ENCODE measurements at places on chromosomes 4 and X.

- DNase-seq, result no peak
Measured at GRCh38 chr4:74466242-74466641, 21.3 kb downstream of the AREG start.

- no peak for DNase-seq
Measured at GRCh38 chr4:3293401-3294391, 875 bp downstream of the RGS12 start.

DNA sequence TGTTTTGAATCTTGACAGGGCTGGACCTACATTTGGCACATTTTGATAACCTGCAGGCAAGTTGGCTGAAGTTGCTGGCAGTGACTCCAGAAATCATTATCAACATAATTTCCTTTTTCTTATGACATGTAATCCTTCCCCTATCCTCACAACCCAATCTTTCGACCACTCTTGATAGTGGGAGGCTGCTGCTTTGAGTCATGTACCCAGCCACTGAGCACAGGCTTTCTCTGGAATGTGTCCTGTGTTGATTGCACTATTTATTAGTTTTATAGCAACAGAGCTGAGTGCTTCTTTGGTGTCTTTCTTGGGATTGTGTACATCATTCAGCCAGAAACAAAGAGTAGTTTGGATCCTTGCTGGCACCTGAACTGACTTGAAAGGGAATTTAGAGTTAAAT lies 183.1 kb upstream of the LEF1 start:
- DNase-seq, result peak; percentile 53

- DNase-seq, result no peak
Measured at GRCh38 chr4:169662206-169662605, 41.8 kb downstream of the CLCN3 start.

DNA sequence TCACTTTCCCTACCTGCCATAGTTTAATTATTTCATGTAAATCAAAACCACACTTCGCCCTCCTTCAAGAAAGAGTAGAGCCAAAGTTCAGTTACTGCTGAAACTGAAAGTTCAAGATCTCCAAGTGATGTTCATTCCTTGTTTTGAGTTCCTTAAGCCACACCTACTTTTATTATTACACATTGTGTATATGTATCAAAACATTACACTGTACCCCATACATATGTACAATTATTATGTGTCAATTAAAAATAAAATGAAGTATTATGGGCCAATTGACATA lies 892.3 kb upstream of the NDST4 start:
- no peak for DNase-seq

GRCh38 chr4:153822316-153822715 lies 33.4 kb upstream of the SFRP2 start:
- DNase-seq, result no peak

DNA sequence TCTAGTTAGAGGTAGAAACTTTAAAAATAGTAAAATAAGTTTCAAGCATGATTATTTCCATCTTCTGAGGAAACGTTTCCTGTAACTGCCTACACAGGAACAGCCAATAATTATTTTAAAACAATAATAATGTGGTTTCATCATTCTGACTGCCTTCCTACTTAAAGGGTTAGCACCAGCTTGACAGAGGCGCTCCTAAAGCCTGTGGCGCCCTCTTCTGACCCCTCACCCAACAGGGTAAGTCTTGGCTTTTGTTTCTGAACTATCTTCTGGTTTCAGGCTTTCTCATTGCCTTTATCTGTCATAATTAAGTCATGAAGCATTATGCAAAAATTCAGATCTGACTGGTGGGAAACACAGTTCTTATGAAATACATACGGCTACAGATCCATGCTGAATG lies 96.7 kb downstream of the ITM2A start:
- peak; percentile 84 for DNase-seq

GRCh38 chr4:169268951-169269760 lies 1.6 kb downstream of the SH3RF1 start:
- no peak for DNase-seq

DNA sequence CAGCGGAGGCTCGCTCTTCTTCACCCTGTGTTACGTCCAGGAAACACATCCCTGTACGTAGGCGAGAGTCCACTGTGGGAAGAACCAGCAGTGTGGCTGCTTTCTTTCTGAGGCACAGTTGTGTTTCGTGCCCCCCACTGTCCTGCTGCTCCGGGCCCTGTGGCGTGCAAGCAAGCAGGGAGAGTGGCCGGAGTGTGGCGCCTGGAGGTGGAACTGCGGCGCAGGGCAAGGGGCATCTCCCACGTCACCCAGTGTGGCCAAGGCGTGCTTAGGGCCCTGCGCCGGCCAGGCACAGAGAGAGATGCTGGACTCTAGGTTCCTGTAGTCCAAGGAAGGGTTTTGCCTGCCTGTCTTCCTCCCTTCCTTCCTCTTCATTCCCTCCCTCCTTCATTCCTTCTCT lies 13.3 kb upstream of the PSAPL1 start:
- no peak for DNase-seq

GRCh38 chr4:116332508-116332907 lies 752.9 kb downstream of the TRAM1L1 start:
- DNase-seq, result no peak

DNA sequence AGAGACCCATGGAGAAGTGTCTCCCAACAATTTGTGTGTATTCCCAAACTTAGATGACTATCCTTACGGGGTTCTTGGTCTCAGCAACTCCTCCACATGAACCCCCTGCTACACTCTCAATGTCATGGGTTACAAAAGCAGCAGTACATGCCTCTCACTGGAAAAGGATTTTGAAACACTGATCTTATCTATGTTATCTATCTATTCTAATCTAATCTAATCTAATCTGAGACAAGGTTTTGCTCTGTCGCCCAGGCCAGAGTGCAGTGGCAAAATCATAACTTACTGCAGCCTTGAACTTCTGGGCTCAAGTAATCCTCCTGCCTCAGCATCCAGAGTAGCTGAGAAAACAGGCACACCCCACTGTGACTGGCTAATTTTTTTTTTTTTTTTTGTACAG lies 19.3 kb downstream of the TSPAN5 start:
- DNase-seq, result no peak

GRCh38 chr4:87069037-87069742 lies 134.4 kb downstream of the AFF1 start:
- no peak for DNase-seq

GRCh38 chr4:1465173-1466033 lies 59.2 kb upstream of the NKX1-1 start:
- DNase-seq, result no peak

- DNase-seq, result peak; percentile 0
Measured at GRCh38 chr4:34644579-34645115, 1599.7 kb downstream of the ARAP2 start.

DNA sequence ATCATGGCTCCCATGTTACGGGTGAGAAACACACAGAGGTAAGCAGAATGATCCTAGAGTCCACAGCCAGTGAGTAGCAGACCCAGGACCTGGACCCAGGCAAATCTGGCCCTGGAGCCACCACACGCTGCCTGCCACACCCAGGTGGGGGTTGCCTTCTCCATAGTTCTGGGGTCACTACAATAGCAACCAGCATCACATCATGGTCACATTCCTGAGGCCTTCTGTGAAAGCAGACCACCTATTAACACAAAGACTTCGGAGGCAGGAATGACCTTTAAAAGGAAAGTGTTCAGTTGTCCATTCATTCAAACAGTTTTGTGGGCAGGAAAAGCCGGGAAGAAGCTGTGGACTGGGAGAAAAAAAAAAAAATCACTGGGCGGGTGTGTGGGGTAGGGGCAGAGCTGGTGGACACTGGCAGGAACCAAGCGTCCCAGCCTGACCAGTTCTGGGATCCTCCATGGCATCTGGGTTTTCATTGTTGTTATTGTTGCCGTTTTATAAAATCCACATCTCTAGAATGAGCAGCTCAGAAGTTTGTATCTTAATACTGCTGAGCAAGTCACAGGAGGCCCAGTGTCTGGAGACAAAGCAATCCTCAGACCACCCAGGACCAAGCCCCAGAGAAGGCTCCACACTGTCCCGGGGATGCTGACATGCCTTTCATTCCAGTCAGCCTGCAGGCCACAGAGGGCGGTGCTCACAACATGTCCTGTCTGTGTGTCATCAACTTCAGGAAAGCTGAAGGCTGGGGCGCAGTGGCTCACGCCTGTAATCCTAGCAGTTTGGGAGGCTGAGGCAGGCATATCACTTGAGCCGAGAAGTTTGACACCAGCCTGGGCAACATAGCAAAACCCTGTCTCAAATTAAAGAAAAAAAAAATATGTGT lies 67.0 kb downstream of the SEL1L3 start:
- DNase-seq, result no peak

- no peak for DNase-seq
Measured at GRCh38 chrX:115650449-115650848, 89.5 kb downstream of the PLS3 start.

GRCh38 chr4:144298519-144298918 lies 158.0 kb upstream of the GYPA start:
- no peak for DNase-seq

- DNase-seq, result no peak
Measured at GRCh38 chrX:119189595-119189994, 46.5 kb upstream of the PGRMC1 start.

DNA sequence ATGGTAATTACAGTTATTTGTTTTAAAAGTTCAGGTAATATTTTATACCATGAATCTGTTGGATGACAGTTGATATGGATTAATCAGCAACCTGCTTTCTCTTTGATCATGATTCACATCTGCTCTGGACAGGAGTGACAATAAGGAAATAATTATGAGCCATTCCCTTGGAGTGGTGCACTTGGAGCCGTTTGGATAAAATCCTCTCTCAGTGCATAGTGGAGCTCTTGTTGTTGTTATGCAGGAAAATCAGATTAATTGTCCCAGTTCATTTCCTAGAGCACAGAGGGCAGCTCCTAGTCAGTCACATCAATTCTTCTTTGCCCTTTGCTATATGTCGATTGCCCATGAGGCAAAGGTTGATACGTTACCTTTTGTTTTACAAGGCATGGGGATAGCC lies 668.3 kb upstream of the NR3C2 start:
- DNase-seq, result no peak

GRCh38 chrX:133254666-133255065 lies 36.5 kb upstream of the TFDP3 start:
- DNase-seq, result peak; percentile 22

GRCh38 chr4:20662851-20663250 lies 37.4 kb upstream of the PACRGL start:
- no peak for DNase-seq

GRCh38 chr4:175561696-175562095 lies 250.4 kb downstream of the GPM6A start:
- no peak for DNase-seq

GRCh38 chr4:89617317-89617716 lies 219.6 kb downstream of the SNCA start:
- DNase-seq, result no peak

GRCh38 chr4:41784191-41784979 lies 35.9 kb upstream of the PHOX2B start:
- no peak for DNase-seq

GRCh38 chrX:18410038-18410437 lies 15.4 kb upstream of the CDKL5 start:
- peak; percentile 31 for DNase-seq

- peak; percentile 34 for DNase-seq
Measured at GRCh38 chr4:168847771-168848502, 162.1 kb downstream of the CBR4 start.

DNA sequence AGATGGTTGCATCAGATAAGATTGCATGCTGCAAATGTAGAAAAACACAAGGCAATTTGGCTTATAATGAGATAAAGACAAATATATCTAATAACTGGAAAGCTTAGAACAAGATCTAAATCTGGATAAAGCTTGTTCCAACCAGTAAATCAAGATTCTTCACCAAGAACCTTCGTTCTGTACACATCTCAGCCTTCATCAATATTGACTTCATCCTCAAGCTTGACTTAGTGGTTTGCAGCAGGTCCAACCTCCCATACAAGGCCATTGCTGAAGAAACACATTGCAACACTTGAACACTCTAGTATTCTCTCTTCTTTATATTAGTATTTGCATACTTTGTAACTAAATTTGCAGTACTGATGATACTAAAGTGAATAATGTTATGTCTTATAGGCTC lies 407.6 kb downstream of the TLL1 start:
- no peak for DNase-seq

- DNase-seq, result no peak
Measured at GRCh38 chr4:74479009-74479408, 34.1 kb downstream of the AREG start.

- DNase-seq, result no peak
Measured at GRCh38 chr4:182862141-182862875, 54.9 kb downstream of the DCTD start.

- no peak for DNase-seq
Measured at GRCh38 chr4:14315129-14315528, 687.2 kb upstream of the CPEB2 start.

DNA sequence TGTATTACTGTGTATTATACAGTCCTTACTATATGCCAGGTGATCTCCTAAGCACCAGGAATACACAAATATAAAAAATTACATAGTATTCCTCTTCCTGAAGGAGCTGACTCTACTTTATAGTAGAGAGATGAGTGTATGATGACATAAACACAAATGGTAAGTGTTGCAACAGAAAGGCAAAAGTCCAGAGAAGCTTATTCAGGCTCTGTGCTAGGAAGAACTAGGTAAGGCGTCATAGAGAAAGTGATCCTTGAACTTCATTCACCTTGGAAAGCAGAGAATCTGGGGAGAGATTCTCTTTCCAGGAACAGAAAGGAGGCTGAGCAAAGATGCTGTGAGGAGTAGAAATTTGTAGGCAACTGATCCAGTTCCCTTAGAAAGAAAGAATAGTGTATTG lies 115.0 kb upstream of the KCNIP4 start:
- DNase-seq, result no peak

GRCh38 chr4:182103614-182104319 lies 139.4 kb upstream of the TENM3 start:
- no peak for DNase-seq

DNA sequence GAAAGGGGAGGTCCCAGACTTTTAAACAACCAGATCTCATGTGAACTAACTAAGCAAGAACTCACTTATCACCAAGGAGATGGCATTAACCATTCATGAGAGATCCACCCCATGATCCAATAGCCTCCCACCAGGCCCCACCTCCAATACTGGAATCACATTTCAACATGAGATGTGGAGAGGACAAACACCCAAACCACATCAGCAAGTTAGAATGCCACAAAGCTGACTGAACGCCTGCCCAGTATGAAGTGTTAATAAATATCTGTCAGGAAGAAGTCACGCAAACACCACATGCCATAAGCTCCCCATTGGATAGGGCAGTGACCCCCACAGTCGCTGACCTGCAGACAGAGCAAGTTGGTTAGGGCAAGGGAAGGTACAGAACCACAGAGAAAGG lies 14.3 kb downstream of the SLC10A6 start:
- no peak for DNase-seq

- no peak for DNase-seq
Measured at GRCh38 chr4:48556268-48556667, 66.2 kb downstream of the ZAR1 start.

GRCh38 chrX:98231003-98231402 lies 1347.3 kb downstream of the RPA4 start:
- DNase-seq, result no peak

DNA sequence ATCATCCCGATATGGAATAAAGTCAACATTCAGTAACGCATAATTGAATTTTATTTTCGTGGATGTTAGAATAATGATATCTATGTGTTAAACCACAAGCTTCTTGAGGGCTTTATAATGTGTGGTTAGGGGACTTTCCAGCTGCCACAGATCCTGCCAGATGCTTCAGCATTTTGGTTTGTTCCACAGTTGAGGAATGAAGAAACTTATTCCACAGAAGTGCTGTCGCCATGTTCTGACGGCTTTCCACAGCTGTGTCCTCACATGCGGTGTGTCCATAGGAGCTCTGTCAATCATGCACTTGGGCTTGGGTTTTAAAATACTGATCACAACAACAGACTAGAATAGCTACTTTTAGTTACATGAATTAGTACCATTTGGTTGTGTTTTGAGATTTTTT lies 411.9 kb downstream of the TRIML1 start:
- no peak for DNase-seq

Data from hematopoietic multipotent progenitor cell treated with erythropoietin and hydrocortisone succinate and interleukin-3 and kit ligand, for 4 days (in vitro differentiated cells).